ENCODE measurements at places on chromosomes 13 and 19. TPM values are rescaled to one million over a fixed set of nuclear protein-coding genes. Genes with fewer than 3 reads are reported as not detected.

The P2RY11 gene
- 16.0 TPM for total RNA-seq

The GARIN5A gene
- 3.0 TPM for total RNA-seq

The KASH5 gene
- not detected for total RNA-seq

The APOC4 gene
- total RNA-seq: not detected

The BCL2L12 gene
- total RNA-seq: 8.0 TPM

The UQCR11 gene
- total RNA-seq: 106 TPM

The ZNF888 gene
- total RNA-seq: 6.4 TPM

The SNAPC2 gene
- 26.6 TPM for total RNA-seq

The CEACAM20 gene
- total RNA-seq: not detected

The RUBCNL gene
- 0.73 TPM for total RNA-seq

The ITGBL1 gene
- 1.8 TPM for total RNA-seq

The FOSB gene
- 44.3 TPM for total RNA-seq

The LRRC25 gene
- total RNA-seq: 4.4 TPM

The ZNF773 gene
- total RNA-seq: 8.1 TPM

The AP1M2 gene
- total RNA-seq: 45.5 TPM

The NPAS1 gene
- not detected for total RNA-seq

The PRTN3 gene
- 0.41 TPM for total RNA-seq

The DCLK1 gene
- 31.3 TPM for total RNA-seq

The SLC25A42 gene
- 21.1 TPM for total RNA-seq

The KIR2DL1 gene
- total RNA-seq: not detected

The PRSS57 gene
- not detected for total RNA-seq

The NEK3 gene
- total RNA-seq: 11.7 TPM

The ZNF460 gene
- total RNA-seq: 93.4 TPM

The RCBTB2 gene
- total RNA-seq: 13.4 TPM

The DAZAP1 gene
- total RNA-seq: 96.5 TPM

The ANGPTL8 gene
- total RNA-seq: not detected

The TEX30 gene
- 8.4 TPM for total RNA-seq

The ZNF528 gene
- 34.9 TPM for total RNA-seq

The FARP1 gene
- total RNA-seq: 21.9 TPM

The SAE1 gene
- total RNA-seq: 55.6 TPM

The ZNF610 gene
- 8.9 TPM for total RNA-seq

The KRTDAP gene
- total RNA-seq: 0.54 TPM

The CAMSAP3 gene
- 5.5 TPM for total RNA-seq

The OPA3 gene
- 2.0 TPM for total RNA-seq

The RPS5 gene
- total RNA-seq: 2,346 TPM

The ERCC2 gene
- 6.3 TPM for total RNA-seq

The ZNF285 gene
- 5.3 TPM for total RNA-seq

The CTU1 gene
- 13.2 TPM for total RNA-seq

The STARD13 gene
- 14.0 TPM for total RNA-seq

The SSC5D gene
- 27.4 TPM for total RNA-seq

The C19orf33 gene
- 8.6 TPM for total RNA-seq

The ZIC2 gene
- total RNA-seq: not detected

The ICAM1 gene
- 20.8 TPM for total RNA-seq

The TUBA3C gene
- total RNA-seq: not detected

The ZNF468 gene
- 15.1 TPM for total RNA-seq

The SOX1 gene
- total RNA-seq: not detected

The ZNF534 gene
- 0.30 TPM for total RNA-seq

The ELAVL3 gene
- total RNA-seq: not detected

The ERICH4 gene
- not detected for total RNA-seq

The RGS9BP gene
- not detected for total RNA-seq

The LPAR6 gene
- total RNA-seq: 18.9 TPM

The DDX39A gene
- total RNA-seq: 30.8 TPM

The PCSK4 gene
- total RNA-seq: 0.83 TPM
